H1 (cell line): ENCODE measurements at places on chromosomes 1 and 21. TPM values are rescaled to one million over a fixed set of nuclear protein-coding genes. Genes with fewer than 3 reads are reported as not detected.

DNA sequence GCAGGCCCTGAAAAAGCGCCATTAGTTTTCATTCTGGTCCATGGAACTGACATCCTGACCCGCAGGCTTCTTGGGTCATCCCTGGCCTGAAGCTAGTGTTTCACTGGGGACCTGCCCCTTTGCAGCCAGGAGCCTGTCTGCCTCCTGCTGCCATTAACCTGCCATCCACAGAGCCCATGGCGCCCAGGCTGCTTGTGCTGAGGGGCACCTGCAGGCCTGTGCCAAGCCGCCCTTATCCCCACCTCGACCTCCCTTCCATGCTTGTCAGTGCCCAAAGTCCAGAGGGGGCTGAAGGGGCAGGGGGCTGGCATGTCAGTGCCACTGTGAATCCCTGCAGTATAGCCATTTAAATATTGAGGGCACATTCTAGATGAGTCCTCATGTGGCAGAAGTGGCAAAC lies 207.6 kb upstream of the USP25 start:
- DNase-seq = no peak

- no peak for DNase-seq
Observed at GRCh38 chr1:2439369-2439768, 27.0 kb upstream of the PEX10 start.

- DNase-seq = no peak
Observed at GRCh38 chr1:61268546-61269240, 186.3 kb downstream of the NFIA start.

The TAL1 gene
- polyA plus RNA-seq = 0.06 and 0.09 TPM in 2 replicates

DNA sequence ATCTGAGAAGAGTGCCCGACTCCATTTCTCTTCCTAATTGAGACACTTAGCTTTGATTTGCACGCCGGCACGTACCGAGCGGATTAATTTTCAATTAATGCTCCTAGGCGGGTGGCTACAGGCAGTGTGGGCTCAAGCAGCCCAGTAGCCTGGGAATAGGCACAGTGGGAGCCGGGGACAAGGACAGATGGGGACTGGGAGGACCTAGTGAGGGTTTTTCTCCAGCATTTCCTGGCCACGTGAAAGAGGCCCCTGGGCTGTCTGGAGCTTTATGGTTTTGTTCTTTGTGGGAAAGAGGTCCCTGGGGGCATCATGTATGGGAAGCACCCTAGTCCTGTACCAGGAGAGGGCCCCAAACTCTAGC lies 78.6 kb upstream of the CSF3R start:
- peak; percentile 34 for DNase-seq

- no peak for DNase-seq
Observed at GRCh38 chr1:26890467-26890796, 349 bp upstream of the GPN2 start.

The FGR gene
- polyA plus RNA-seq = 0.86 and 0.95 TPM in 2 replicates

GRCh38 chr1:63523738-63524137 lies 413 bp downstream of the EFCAB7 start:
- no peak for DNase-seq

The CFHR4 gene
- not detected in 2 replicates for polyA plus RNA-seq

DNA sequence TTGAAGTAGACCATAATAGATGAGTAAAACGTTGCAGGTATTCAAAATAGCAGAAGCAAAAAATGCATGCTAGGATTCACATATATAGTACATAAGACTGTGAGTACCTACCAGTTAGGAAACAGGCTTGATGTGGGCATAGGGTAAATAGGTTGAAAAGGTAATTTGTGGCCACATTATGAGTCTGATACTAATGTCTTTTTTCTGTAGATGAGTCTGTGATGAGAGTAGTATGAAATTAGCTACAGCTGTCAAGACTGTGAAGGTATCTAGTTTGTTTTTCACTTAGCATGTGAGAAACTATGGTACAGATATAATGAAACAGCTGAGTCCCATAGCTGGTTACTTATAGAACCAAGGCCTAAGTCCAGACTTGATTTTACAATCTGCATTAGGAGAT lies 12.4 kb upstream of the SPATA1 start:
- no peak for DNase-seq

GRCh38 chr1:226549094-226549936 lies 751 bp downstream of the STUM start:
- DNase-seq = peak; percentile 67

The AMY1A gene
- not detected in 2 replicates for polyA plus RNA-seq

The KRTAP12-2 gene
- polyA plus RNA-seq = 0.46 and 0.50 TPM in 2 replicates

The AMIGO1 gene
- polyA plus RNA-seq = 1.5 and 2.4 TPM in 2 replicates

The E2F2 gene
- polyA plus RNA-seq = 1.8 and 2.3 TPM in 2 replicates

DNA sequence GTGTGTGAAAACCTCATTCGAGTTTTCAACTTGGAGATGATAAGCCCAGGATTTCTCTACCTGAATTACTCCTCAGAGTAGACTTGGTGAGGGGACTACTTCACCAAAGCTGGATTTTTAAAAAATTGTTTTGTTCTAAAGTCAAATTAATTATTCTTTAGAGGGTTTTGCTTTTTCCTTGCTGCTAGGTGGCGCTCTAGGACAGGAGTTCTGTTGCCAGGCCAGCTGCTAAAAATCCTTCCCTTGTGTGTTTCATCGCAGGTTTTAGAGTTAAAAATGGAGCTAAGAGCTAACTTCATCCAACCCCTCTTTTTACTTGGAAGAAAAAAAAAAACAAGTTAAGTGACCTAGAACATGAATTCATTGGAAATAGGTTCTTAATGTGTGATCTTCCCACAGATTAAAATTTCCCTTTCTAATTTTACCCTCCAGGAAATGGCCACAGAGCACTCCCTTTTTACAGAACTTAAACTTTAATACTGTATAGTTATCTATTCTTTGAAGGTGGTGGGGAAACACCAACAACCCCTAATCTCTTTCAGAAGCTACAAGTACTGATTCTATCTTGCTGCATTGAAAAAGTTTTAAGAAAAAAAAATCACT lies 36.7 kb upstream of the FAM163A start:
- no peak for DNase-seq

The IGSF3 gene
- 30.0 and 38.7 TPM in 2 replicates for polyA plus RNA-seq

DNA sequence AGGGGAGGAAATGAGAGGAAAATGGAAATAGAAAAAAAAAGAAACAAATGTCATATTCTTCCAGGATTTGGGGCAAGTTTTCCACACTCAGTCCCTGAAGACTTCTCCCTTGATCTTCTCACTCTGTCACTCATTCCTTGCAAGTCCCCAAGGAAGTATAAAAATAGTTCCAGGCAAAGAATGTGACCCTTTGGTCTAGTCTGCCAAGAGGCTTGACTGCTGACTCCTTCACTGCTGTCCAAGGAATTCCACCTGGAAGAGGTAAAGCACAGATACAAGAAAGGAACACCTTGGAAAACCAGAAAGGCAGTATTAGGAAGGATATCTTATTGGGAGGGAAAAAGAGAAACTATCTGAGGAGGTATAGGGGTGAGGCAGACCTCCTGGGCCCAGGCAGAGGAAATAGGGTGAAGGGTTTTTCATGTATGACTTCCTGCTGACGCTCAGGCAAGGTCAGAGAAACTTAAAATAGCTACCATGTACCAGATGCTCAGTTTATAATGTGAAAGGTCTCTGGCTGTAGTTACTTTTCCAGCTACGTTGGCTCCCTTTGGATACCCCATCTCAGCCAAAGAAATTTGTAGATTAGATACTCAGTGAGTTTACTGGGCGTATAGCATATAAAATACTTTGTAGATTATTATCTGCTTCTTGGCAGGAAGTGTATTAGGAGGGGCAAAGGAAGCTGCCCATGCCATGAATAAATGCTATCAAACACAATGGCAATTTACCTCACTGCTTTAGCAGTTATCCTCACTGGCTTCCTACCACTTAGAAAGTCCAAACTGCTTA lies 2.0 kb upstream of the GJA5 start:
- no peak for DNase-seq

The APP gene
- polyA plus RNA-seq = 365 and 375 TPM in 2 replicates
